GM19239 (cell line): ENCODE measurements at places on chromosomes 5 and 9.

- no peak for DNase-seq
Measured at GRCh38 chr9:133970581-133971058, 21.5 kb downstream of the VAV2 start.

- DNase-seq = no peak
Measured at GRCh38 chr9:115098226-115098965, 19.6 kb downstream of the TNC start.

GRCh38 chr5:181044662-181045305 lies 4.7 kb downstream of the BTNL9 start:
- DNase-seq = no peak

DNA sequence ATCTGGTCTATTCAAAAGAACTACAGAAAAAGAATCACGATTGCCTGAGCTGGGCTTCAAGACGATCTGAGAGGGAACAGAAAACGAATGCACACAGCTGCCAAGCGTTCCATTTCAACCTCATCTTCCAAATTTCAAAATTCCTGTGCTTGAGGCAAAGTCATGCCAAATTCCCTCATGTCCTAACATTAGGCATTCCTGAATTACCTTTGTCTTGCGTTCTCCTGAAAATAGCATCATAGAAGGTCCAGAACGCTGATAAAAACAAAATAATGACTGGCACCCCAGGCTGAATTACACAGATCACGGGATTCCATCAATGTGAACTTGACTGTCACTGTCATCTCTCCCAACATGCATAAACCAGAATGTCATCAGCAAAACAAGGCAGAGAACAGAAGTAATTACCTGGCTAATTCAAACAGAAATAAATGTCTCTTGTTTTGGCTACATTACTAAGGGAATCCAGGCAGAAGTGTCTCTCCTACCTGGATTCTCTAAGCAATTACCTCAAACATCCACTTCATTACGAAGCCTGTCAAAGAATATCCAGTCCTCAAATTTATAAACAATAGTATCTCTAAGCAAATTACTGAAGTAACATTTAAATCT lies 12.0 kb upstream of the CDH6 start:
- DNase-seq = no peak

- no peak for DNase-seq
Measured at GRCh38 chr5:56659971-56660370, 155.4 kb upstream of the MAP3K1 start.

DNA sequence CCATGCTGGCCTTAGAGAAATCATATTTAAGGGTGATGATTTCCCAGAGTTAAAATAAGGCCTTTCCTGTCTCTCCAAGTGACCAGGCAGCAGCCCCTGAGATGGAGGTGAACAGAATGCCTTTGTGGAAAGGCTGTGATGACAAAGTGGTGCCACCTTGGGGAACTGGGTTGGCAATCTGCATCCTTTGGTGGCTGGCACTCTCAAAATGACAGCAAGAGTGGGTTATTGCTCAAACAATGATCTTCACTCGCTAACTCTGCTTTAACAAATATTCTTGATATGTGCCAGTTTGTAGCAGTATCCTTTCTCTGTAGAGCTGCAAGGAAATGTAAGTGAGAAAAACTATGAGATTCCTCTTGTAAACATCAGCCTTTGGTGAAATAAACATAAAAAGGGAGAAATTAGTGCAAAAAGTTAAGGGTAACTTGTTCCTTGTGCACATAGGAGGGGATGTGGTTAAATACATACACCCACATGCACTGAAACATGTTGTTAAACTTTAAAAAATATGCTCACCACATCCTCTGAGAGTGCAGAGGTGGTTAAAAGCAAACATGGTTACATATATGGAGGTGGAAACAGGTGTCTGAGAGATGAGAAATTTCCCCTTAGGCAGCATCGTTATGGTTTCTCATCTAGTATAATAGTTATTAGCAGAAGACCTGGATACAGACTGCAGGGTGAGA lies 373.4 kb upstream of the CTNND2 start:
- DNase-seq = no peak
